CD4-positive, alpha-beta memory T cell (primary cell): ENCODE measurements at places on chromosomes 2 and 18.

DNA sequence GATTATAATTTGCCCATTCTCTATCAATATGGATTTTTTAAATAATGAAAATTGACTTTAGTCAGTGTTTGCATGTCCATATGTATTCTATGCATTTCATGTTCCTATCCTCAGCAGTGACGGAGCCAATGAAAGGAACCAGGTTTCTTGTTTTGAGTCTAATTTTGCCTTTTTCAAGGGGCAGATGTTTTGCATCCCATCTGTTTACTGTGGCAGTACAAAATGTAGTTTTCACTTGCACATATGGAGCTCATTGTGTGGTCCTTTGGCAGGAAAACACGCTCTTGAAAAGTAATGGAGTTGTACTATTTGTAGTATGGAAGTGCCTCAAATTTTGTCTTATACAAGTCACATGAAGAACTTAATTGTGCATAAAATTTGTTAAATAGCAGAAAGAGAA lies 127.8 kb downstream of the AGPS start:
- no peak for DNase-seq

- DNase-seq: no peak
These were observed 46.8 kb upstream of the PPM1B start for GRCh38 chr2:44121899-44122298.

- no peak for DNase-seq
These were observed 143.7 kb downstream of the NAPG start for GRCh38 chr18:10669441-10670100.

DNA sequence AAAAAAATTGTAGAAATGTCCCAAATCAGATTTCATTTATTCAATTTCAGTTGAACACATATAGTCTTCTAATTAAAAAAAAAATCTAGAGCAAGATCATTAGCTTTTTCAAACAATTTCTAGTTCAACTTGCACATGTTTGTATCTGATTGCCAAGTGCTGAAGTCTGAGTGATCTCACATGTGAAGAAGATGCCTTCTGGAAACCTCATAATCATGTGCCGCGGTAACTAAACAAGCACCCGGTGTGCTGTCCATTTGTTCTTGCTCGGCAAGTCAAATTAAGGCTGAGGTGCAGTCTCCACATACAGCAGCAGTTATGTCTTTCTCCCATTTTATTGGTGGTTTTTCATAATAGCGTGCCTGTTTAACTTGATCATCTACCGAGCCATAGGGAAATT lies 18.7 kb downstream of the CABLES1 start:
- no peak for DNase-seq

DNA sequence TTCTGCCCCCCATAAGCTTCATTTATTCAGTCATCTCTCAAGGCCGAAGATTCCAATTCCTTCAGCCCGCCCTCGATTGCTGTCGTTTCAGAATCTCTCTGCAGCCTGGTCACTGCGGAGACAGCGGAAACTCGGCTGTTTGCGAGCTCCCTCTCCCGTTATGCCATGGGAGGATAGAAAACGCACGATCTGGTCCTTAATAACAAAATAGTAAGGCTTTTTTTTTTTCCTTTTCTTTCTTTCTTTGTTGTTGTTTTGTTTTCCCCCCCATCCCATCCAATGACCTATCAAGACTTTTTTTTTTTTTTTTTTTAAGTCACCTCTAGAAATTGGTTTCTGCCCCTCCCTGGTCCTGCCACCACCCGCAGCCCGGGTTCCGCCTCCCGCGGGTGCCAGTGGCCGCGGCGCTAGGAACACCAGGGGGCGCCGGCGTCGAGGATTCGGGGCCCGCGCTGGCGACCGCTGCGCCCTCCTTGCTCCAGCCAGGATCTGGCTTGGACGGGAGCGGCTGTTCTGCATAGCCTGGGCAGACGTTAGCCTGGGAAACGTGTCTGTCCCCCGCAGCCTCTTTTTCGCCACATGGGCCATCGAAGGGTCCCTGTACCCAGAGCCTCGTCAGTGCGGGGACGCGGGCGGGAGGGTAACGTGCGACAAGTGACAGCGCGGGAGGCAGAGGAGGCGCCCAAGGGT lies 10.1 kb downstream of the CPLX4 start:
- DNase-seq: peak; percentile 48

DNA sequence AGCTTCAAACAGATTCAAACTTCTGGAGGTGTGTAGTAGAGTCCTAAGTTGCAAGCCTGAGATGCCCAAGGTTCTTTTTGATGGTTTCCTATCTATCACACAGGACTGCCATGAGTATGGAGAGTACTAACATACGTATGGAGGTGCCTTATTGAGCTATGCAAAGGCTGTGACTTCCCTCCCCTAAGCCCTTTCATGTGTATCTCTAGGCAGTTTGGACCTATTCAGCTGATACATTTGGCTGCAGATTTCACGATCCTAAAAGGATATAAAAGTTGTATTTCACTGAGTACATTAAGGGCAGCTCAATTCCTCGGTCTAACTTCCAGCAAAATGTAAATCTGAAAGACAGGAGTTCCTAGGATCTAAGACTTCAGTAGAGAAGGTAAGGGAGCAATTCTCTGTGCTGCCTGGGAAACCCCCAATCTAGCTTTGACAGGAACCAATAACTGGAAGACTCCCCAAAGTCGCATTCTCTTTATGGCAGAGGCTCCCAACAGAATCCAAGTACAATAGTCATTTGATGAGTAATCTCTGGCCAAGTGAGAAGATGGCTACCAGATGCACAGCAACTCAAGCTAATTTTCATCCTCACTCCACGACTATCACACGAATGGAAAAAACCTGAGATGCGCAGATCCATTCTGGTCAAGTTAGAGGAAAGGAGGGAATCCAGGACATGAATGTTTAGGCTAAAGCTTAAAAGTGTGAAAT lies 83.8 kb downstream of the ATL2 start:
- DNase-seq: no peak

DNA sequence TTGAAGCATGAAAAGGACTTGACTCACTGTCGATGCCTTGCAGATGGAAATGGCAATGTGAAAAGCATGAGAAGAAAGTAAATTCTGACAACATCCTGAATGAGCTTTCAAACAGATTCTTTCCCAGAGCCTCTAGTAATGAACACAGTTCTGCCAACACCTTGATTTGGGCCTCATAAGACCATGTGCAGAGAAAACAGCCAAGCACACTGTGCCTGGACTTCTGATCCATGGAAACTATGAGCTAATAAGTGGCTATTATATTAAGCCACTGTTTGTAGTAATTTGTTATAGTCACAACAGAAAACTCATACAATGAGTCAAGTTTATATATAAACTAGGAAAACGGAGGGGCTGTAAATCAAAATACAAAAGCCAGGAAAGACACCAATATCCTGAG lies 477.3 kb downstream of the MBD2 start:
- no peak for DNase-seq

DNA sequence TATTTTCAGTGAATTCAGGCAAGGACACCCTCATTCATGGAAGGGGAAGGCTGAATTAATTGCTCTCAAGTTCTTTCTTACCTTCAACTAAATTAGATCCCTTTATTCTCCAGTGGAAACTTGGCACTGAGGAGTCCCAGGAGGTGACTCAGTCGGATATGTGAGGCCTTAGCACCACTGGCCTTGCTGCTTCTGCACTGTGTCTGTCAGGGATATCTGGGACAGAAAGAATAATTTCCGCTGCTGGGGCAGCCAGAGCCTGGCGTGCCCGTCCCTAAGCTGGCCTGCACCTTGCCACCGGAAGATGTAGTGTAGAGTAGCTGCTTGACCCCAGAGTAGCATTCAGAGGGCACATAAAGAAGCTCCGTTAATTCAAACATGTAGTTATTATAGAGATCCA lies 53.4 kb downstream of the LIMS1 start:
- no peak for DNase-seq

DNA sequence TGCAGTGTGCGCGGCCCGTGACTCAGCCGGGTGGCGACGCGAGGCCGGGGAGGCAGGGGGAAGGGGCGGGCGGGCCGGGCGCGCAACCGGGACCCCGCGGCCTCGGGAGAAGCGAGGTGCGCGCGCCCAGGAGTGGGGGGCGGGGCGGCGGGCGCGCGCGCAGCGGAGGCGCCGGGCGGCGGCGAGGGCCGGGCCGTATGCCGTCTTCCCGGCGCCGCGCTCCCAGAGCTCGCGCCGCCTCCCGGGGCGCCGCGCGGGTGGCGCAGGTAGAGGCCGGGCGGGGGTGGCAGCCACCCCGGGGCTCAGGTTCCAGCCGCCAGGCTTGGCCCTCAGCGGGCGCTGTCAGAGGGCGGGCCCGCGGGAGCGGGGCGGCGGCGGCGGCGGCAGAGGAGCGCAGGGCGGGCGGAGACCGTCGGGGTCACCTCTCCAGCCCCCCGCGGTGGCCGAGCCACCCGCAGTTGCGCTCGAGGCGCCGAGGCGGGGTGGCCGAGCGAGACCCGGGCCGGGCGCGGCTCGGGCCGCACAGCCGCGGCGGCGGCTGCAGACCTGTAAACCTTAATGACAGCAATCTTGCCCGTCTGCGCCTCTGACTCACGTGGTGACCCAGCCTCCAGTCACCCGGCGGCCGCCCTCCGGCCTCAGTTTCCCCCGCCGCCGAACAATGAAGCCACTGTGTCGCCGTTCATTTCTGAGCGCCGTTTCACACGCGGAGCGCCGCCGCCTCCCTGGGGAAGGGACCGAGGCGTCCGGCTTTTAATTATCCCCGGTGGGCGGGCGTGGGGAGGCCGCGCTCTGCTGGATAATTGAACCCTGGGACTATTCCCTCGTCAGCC lies 25.3 kb upstream of the SMAD7 start:
- peak; percentile 48 for DNase-seq

DNA sequence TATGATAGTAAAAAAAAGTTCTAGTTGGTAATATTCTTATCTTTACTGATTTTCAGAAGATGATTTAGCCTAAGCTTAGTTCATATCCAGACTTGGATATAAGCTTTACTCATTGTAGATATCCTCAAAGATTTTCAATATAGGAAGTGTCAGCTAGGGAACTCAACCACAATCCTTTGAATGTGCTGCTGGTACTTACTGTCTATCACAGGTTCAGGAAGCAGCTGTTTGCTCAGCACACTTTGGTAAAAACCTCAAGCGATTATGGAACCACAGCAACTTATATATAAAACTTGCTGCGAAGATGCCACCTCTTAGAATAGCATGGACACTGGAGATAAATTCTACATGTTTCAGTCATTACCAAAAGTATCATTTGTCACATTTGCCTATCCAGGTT lies 60.1 kb upstream of the TNFRSF11A start:
- DNase-seq: no peak

- DNase-seq: no peak
These were observed 38.2 kb downstream of the CERS6 start for GRCh38 chr2:168494190-168494711.

- peak; percentile 51 for DNase-seq
These were observed 9.8 kb upstream of the MREG start for GRCh38 chr2:216023055-216023648.

- no peak for DNase-seq
These were observed 56.0 kb upstream of the MEX3C start for GRCh38 chr18:51253476-51253875.

DNA sequence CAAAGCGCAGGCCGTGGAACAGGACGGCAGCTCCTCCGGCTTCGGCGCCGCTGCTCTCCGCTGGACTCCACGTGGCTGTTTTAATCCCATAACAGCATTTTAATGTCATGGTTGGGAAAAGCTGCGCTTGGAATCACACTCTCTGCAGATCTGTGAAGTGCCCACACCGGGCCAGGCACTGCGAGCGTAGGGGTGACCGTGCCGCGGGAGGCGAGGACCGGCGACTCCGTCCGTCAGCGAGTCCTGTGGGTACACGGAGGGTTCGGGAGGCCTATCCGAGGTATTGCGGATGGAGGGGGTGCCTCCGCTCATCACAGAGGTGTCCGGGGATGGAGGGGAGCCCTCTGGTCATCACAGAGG lies 198.0 kb upstream of the SALL3 start:
- DNase-seq: no peak

DNA sequence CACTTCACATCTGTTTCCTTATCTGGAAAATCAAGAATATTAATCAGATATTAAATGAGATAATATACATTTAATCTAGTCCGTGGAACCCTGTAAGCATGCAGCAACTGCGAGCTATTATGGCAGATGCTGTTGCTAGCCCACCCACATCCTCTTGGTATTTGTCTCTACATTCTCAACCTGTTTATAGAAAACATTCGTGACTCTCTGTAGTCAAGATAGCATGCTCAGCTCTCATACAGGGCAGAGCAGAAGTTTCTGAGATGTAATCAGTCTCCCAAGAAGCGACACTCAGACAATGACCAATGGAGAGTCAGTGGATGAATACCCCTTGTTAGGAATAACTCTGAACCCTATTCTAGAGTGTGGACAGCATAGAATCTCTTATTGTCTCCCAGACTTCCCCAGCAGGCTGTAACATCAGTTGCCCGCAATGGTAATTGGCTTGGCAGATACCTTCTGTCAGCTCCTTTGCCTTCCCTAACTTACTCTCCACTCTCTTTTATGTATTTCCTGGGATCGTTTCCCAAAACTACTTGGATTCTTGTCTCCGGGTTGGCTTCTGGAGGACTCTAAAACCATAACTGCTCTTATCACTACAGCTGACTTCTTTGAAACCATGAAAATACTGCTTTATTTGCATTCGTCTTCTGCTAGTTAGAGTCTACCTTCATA lies 400.7 kb upstream of the TNP1 start:
- no peak for DNase-seq

- no peak for DNase-seq
These were observed 155.2 kb downstream of the SH3BP4 start for GRCh38 chr2:235106874-235107639.

GRCh38 chr2:159154366-159154765 lies 132.1 kb downstream of the WDSUB1 start:
- no peak for DNase-seq
